ENCODE measurements at places on chromosomes 2 and 18. TPM values are rescaled to one million over a fixed set of nuclear protein-coding genes. Genes with fewer than 3 reads are reported as not detected.

Gene UGT1A10
- total RNA-seq: not detected

Gene MEP1B
- not detected for total RNA-seq

Gene CNGA3
- total RNA-seq: not detected

Gene INPP5D
- total RNA-seq: 21.1 TPM

Gene MBP
- total RNA-seq: 43.8 TPM

Gene RAB17
- total RNA-seq: 4.5 TPM

DNA sequence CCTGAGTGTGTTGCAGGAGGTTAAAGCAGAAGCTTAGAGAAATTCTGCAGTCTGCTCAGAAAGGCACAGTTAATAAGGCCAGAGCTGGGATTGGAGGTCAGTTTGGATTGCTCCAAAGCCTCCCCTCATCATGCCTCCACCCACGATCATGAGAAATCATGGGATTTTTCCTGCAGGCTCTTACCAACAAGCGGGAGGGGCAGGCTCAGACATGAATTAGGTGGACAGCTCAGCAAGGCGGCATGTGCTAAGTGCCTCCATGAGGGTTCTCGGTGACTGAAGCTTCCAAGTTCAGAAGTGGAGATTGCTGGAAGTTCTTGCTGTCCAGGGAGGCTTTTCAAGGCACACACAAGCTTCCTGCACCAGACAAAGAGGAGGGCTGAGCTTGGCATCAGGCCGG is 163.8 kb downstream of the SETBP1 start:
- no peak for DNase-seq
- no peaks in the 10 kb centered on the region for H3K36me3 ChIP-seq
- H3K4me1 ChIP-seq: no peaks in the 10 kb centered on the region
- no peak overlapping the region for H3K27ac ChIP-seq
- H3K4me3 ChIP-seq: no peak overlapping the region
- H3K27me3 ChIP-seq: no peaks in the 10 kb centered on the region

DNA sequence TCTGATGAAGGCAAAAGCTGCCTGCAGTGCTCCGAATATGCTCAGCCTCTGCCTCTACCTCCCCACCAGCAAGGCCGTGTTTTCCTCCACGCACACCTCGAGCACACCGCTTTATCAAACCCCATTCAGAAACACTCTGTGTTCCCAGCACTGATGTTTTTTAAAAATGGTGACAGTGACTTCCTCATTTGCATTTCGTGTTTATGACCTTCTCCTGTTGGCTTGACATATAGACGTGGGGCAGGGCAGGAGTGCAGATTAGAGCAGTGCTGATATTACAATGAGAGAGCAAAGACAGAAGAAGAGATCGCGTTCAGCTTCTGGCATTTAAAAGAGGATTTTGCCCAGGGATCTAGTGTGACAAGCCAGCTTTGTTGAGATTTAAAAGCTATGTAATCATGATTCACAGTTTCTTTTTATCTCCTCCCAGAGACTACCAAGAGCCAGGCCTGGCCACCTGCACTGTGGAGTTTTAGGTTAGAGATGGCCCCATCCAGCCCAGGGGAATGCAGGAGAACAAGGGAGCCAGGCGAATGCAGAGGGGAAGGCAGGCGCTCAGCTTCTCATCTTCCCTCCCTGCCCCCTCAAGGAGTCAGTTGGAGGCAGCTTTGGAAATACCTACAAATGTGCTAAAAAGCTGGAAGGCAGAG is 61.5 kb upstream of the NEDD4L start:
- H3K27me3 ChIP-seq: no peaks in the 10 kb centered on the region
- no peak overlapping the region for H3K27ac ChIP-seq
- no peaks in the 10 kb centered on the region for H3K36me3 ChIP-seq
- no peak for DNase-seq
- no peak overlapping the region for H3K4me3 ChIP-seq
